Esophagus mucosa (tissue), 1 donor: ENCODE measurements at places on chromosomes 12 and 14. TPM values are rescaled to one million over a fixed set of nuclear protein-coding genes. Genes with fewer than 3 reads are reported as not detected.

The GARIN6 gene
- total RNA-seq = not detected

The HOXC10 gene
- 0.64 TPM for total RNA-seq

The TAS2R50 gene
- total RNA-seq = 0.68 TPM

The MFAP5 gene
- 3.3 TPM for total RNA-seq

The SLC6A15 gene
- total RNA-seq = 19.4 TPM

The KIF26A gene
- 1.00 TPM for total RNA-seq

The TSPAN8 gene
- 0.60 TPM for total RNA-seq

The NFATC4 gene
- total RNA-seq = 3.4 TPM
